NCI-H2227 treated with DMSO at 0.1 percent for 48 hours (cell line): ENCODE measurements at places on chromosomes 1 and 21.

GRCh38 chr1:2224170-2224584 is 3.9 kb upstream of the SKI start:
- no peak for DNase-seq

GRCh38 chr1:233304489-233305102 is 9.1 kb upstream of the PCNX2 start:
- DNase-seq = peak; percentile 41

GRCh38 chr1:28266920-28267322 is 7.6 kb downstream of the SESN2 start:
- DNase-seq = no peak

DNA sequence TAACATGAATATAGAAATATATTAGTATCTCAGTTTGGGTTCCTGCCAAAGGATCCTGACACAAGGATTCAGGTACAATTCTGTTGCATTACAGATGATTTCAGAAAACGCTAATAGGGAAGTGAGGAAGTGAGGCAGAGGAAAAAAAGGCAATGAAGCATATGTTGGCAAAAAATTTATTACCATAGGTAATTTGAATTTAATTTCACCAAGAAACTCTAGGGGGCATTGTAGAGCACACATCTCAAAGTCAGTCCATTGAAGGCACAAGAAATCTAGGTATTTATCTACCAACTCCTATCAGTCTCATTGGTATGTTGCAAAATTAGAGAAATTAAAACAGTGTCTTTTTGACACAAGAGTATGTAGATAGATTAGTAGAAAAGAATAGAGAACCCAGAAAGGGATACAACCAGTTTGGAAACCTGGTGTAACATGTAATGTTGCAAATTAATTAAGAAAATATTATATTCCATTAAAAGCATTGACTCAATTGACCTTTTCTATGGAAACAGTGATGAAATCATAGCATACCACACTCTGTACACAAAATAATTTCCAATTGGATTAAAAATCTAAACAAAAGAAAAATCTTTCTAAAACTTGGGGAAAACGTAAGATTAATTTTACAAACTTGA is 104.9 kb upstream of the SNX7 start:
- no peak for DNase-seq

DNA sequence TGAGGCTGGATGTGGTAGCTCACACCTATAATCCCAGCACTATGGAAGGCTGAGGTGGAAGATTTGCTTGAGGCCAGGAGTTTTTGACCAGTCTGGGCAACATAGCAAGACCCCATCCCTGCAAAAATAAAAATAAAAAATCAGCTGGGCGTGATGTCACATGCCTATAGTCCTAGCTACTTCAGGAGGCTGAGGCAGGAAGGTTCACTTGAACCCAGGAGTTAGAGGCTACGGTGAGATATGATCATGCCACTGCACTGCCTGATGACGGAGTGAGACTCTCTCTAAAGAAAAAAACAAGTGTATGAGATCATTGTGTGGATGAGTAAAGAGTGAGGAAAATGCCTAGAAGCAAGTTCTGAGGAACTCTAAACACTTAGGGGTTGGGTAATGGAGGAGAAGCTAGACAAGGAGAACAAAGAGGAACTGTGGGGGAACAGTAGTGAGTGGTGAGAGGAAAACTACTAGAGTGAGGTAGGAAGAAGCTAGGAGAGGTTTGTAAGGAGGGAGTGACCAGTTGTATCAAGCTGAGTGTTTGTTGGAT is 17.0 kb downstream of the CLIC4 start:
- no peak for DNase-seq

- DNase-seq = no peak
Observed at GRCh38 chr21:37944496-37944895, 28.2 kb upstream of the KCNJ6 start.

DNA sequence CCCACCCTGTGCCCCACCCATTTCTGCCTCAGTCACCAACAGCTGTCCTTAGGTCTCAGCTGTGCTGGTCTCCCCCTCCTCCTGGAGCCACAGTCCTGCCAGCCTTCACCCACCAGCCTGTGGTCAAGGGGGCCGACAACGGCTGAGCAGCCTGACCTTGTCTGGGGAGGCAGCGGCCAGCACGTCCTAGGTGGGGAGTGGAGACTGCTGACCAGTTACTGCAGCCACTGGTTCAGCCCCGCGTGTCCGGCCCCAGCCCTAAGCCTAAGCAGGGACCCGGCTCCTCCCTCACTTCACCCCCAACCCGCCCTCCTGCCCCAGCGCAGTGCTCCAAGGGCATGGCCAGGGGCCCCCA is 79.2 kb downstream of the MORN1 start:
- DNase-seq = no peak

DNA sequence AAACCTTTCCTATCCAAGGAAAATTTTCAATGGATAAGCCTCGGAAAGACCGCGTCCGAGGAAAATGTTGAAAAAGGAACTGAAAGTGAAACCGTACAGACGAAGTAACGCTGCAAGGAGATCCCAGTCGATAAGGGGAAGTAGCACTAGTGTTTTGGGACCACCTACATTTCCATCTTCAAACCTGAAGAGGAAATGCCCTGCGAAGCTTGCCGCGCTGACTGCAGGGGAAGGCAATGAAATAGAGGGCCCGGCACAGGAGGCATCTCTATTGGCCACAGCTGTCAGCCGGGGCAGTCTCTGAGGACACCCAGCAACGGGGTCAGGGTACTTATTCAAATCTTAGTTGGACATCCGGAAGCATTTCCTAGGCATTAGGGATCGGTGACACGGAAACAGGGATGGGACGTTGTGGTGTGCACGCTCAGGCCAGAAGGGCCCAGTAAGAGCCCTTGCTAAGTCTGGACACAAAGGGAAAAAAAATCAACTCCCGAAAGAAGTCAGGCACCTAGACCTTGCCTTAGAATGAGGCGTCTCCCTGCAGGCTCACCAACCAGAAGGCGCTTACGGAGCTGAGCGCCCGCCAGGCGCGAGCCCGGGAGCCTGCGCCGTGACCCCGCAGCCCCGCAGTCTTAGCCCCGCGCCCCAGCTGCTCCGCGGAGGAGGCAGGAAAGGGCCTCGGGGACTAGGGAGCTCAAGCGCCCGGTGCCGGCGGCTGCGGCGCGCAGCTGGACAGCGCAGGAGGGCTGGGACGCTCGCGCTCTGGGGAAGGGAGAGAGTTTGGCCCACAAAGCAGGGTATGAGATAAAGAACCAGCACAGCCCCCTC is 655 bp downstream of the USF1 start:
- DNase-seq = peak; percentile 58

DNA sequence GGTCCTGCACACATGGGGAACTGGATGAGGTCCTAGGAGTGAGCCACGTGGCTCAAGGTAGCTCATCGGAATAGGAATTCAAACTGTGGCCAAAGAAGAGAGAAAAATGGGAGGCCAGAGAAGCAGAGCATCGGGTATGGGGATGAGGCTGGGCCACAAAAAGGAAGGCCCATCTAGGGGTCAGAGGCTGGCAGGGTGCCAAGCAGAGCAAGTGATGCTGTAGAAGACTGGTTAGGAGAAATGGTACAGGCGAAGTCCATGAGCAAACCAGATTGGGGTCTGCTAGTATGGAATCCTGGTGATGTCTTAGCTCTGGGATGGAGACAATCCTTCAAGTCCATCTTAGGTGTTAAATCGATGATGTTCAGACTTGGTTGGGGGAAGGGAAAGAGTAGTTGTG is 68.0 kb downstream of the TEX35 start:
- no peak for DNase-seq

DNA sequence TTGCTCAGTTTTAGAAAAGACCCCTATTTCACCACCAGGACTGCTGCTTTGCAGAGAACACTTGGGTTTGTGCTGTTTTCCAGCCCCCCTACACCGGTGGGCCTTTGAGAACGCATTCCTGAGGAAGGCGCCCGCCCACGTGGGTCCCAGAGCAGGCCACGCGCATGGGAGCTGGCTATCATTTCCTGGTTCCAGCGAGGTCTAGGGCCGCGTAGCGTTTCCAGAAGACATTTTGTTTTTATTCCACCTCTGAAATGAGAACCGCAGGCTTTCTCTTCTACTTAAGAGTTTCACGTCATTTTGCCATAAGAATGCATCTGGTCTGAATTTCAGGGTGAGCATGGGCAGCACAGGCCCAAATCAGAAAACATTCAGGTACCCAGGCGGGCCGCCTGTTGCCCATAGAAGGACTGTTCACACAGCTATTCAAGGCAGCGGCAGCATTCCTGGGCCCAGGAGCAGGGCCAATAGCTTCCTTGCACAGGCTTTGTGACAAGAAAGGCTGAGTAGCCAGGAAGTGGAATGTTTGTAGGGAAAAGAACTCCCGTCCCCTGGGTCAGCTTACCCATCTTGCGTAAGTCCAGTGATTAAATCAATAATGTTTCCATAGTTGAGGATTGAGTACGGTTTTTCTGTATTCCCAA is 1.4 kb upstream of the KLHL21 start:
- DNase-seq = no peak

DNA sequence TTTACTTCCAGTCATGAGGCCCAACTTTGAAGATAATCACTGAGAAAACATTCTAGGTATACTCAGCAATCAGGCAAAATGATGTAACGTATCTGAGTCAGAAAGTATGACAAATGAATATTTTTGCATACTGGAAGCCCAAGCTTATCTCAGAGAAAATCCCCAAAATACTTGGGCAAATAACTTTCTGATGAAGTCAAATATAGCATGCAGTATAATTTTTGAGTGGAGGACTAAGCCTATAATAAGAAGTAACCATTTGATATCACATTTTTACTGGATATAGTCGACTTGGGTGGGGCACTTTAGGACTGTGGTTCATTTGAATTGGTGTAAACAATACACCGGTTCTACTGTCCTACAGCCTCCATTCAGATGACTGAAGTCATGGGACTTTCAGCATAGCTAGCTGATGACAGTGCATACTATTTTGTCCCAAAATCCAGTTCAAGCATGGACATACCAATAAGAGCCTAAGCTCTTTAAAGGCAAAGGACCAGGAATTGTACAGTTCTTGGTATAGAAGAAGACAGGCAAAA is 2.3 kb upstream of the GADD45A start:
- no peak for DNase-seq

DNA sequence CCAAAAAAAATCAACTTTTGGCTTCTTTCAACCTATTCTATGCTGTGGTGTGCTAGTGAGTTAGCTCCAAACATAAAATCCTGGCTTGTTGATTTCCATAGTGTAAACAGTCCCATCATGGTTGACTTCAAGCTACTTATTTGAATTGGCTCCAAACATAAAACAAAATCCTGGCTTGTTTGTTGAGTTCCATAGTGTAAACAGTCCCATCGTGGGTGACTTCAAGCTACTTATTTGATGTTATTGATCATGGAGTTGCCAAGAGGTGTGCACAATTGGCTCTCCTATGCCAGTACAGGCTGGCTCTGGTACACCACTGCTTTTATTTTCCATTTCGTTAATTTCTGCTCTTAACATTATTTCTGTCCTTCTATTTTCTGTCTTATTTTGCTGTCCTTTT is 1.8 kb upstream of the COA6 start:
- no peak for DNase-seq

DNA sequence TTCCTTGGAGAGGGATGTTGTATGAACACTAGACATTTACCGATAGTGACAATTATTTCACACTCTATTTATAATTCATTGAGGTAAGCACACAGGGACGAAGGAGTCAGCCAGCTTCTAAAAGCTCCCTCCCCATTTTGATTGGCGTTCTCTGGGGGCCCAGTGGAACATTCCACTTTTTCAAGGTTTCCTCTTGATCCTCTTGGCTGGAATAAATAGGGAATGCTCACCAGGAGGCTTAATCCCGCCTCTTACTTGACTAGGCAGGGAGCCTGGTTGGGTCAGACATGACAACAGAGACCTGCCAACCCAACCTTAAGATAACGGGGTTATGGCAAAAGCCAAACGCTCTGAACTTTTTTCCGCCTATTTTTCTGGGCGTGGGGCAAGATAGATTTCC is 974 bp downstream of the ACTN2 start:
- no peak for DNase-seq

- DNase-seq = no peak
Observed at GRCh38 chr1:2435091-2435490, 22.7 kb upstream of the PEX10 start.

DNA sequence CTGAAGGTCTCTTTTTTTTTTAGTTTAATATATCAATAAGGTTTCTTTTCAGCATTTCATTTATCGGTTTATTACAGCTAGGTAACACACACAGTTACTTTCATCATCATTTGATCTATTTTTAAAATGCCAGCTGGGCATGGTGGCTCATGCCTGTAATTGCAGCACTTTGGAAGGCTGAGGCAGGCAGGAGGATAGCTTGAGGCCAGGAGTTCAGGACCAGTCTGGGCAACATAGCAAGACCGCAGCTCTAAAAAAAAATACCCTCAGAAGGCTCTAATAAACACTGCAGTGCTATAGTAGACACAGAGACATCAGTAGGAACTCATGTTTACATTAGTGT is 48.5 kb upstream of the VAMP3 start:
- no peak for DNase-seq

DNA sequence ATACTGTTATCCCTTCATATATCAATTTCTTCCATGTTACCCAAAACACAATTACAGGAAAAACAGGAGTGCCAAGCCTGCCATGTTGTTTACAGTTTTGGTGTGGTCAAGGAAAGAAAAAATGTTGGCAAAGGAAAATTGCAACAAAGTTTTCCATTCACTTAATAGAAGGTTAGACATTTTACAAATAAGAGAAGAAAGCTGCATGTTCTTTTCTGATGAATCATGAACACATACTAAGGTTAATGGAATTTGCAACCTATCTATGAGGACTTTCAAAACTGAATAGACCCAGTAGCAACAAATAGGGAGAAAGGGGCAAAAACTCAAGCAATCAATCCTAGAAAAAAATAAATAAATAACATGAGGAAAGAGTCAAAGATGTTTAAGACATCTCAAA is 556.7 kb downstream of the DPYD start:
- no peak for DNase-seq

GRCh38 chr1:230618537-230618936 is 23.7 kb upstream of the COG2 start:
- DNase-seq = no peak

DNA sequence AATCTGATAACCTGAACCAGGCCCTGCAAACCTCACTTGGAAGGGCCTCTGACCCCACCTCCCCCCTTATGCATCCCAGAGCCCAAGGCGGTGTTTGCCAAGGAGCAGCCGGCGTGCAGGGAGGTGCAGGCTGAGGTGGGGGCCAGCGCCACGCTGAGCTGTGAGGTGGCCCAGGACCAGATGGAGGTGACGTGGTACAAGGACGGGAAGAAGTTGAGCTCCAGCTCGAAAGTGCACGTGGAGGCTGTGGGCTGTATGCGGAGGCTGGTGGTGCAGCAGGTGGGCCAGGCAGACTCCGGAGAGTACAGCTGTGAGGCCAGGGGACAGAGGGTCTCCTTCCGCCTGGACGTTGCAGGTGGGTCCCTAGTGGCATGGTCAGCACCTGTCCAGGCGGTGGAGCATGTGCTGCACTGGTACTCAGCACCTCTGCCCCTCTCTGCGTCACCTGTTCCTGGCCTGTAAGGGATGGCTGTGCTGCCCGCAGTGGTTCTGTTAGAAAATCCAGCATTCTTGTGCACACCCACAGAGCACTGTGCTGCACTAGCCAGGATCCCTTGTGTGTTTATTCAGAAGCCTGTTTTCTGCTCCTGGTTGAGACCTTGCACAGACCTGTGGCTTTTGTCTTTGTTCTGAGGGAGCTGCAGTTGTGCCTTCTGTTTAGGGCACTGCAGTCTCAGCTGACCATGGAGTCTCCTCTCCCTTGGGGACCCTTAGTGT is 11.6 kb downstream of the OBSCN start:
- DNase-seq = no peak
